ENCODE measurements at places on chromosomes 7 and 10. TPM values are rescaled to one million over a fixed set of nuclear protein-coding genes. Genes with fewer than 3 reads are reported as not detected.

DNA sequence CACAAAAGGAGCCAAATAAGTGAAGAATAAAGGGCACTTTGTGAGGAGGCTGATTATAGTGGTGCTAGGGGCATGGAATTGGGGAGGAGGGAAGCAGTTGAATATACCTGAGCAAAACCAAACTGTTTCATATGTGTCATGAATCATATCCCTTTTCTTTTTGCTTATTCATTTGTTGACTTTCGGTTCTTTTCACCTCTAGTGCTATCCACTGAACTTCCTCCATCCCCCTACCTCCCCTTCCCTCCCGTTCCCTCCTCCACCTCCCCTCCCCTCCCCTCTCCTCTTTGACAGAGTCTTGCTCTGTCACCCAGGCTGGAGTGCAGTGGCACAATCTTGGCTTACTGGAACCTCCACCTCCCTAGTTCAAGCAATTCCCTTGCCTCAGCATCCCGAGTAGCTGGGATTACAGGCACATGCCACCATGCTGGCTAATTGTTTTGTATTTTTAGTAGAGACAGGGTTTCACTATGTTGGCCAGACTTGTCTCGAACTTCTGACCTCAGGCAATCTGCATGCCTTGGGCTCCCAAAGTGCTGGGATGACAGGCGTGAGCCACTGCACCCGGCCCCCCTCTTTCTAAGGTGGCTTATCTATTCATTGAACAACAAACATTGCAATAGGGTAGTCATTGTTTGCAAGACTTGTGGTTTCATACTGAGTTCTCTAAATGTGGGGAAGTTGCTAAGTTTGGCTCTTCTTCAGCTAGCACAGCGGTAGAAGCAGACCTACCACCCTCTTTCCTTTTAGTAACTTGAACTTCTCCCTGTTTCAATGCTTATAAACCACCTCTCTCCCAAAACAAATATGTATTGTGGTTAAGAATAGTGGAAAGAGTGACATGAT, 150.4 kb upstream of the PRPS1L1 start:
- ATAC-seq: no peak

DNA sequence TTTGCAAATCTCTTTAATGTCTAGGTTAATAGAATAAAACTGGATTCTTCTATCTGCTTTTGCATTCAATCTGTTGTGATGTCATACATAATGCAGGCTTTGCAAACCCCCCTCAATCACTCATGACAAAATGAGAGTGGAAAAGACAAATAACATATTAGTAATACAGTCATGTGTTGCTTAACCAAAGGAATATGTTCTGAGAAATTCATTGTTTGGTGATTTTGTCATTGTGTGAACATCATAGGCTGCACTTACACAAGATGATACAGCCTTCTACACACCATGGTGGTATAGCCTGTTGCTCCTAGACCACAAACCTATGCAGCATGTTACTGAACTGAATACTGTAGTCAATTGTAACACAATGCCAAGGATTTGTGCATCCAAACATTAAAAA, 87.3 kb upstream of the SEC61G start:
- no peak for ATAC-seq

GRCh38 chr10:59677253-59677831, 32.3 kb downstream of the SLC16A9 start:
- ATAC-seq: no peak

- ATAC-seq: no peak
Measured at GRCh38 chr10:5844345-5845055, 31.3 kb upstream of the GDI2 start.

DNA sequence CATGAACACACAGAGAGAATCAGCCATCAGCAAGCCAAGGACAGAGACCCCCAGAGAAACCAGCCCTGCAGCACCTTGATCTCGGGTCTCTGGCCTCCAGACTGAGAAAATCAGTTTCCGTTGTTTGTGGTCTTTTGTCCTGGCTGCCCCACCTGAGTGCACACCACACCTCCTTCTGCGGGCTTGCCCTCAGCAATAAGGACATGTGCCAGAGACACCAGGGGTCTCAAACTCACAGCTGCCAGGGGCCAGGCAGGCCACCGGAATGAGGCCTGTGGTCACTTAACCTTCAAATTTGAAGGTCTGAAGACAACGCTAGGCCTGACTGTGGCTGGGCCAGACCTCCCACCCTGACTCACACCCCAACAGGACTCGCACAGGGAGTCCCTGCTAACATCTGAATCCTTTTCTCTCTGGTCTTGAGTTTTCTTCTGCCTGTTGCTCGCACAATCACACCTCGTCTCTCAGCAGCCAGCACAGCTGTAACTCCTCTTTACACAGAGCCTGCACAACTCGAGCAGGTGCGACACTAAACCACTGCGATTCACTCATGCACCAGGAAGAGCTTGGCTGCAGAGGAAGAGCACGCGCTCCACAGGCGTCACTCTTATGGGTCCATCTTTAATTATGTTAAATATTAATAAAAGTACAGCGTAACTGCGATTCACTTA, 86.2 kb downstream of the CHST15 start:
- no peak for ATAC-seq

DNA sequence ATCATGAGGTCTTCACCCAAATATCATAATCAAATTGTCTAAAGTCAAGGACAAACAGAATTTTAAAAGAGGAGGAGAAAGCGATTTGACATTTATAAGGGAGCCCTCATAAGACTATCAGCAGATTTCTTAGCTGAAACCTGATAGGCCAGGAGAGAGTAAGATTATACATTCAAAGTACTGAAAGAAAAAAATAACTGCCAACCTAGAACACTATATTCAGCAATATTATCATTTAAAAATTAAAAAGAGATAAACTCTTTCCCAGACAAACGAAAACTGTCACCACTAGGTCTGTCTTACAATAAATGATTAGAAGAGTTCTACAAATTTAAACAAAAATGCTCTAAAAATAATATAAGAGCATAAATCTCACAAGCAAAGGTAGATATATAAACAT, 154.1 kb upstream of the TMEM106B start:
- ATAC-seq: no peak

Gene CYP26C1
- total RNA-seq: 0.11 TPM

- ATAC-seq: peak; percentile 86
Measured at GRCh38 chr10:21364196-21365114, 161.0 kb downstream of the SKIDA1 start.

- ATAC-seq: no peak
Measured at GRCh38 chr7:93018716-93019115, 99.1 kb downstream of the SAMD9 start.

Data from motor neuron (in vitro differentiated cells).